ENCODE measurements at places on chromosomes 6 and 20. TPM values are rescaled to one million over a fixed set of nuclear protein-coding genes. Genes with fewer than 3 reads are reported as not detected.

Gene RTF2
- 89.2 TPM for total RNA-seq

Gene RING1
- 33.7 TPM for total RNA-seq

- H3K36me3 ChIP-seq, result no peaks in the 10 kb centered on the region
- H3K4me3 ChIP-seq, result no peak overlapping the region
- no peak overlapping the region for H3K27ac ChIP-seq
- H3K4me1 ChIP-seq, result no peaks in the 10 kb centered on the region
- no peak for DNase-seq
- no peaks in the 10 kb centered on the region for H3K27me3 ChIP-seq
These were observed 290.0 kb upstream of the JAG1 start for GRCh38 chr20:10963717-10964266.

- H3K27ac ChIP-seq, result no peak overlapping the region
- H3K4me3 ChIP-seq, result no peak overlapping the region
These were observed 3.8 kb upstream of the STX16 start for GRCh38 chr20:58647162-58647795.

DNA sequence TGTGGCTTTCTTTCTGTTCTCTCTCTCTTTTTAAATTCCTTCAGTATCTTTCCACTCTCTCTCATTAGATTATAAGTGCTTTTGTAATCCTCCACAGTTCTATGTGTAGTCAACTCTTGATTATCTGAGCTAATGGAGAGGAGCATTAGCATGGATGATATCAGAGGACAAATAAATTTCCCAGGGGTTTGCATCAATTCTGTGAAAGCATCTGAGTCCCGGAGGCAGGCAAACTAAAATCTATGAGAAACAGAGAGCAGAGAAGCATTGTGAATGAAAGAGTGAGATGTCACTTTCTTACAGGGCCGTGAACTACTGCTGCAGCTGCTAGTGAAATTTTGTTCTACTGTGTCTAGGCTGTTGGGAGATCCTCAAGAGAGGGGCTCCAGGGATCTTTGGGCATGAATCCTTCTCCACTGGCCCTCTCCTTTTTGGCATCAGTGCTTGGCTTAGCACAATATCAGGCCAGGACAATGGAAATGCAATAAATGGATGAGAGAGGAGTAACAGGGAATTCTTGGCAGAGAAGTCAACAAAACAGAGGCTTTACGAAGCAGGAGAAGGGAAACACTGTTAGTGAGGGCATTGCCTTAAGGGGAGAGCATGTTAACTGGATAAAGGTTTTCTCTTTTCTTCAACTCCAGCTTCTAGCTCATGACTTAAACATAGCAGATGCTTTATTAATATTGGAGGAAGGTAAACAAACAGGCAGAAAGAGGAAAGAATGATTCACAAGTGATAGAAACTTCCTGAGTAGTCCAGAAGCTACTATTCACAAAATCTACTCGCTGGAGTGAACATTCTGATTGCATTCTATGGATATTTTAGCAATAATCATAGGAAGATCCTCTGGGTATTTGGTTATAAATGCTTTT lies 847.0 kb upstream of the MAP3K7 start:
- no peaks in the 10 kb centered on the region for H3K27me3 ChIP-seq
- DNase-seq, result no peak
- H3K4me3 ChIP-seq, result no peak overlapping the region
- H3K4me1 ChIP-seq, result no peaks in the 10 kb centered on the region
- H3K36me3 ChIP-seq, result no peaks in the 10 kb centered on the region

DNA sequence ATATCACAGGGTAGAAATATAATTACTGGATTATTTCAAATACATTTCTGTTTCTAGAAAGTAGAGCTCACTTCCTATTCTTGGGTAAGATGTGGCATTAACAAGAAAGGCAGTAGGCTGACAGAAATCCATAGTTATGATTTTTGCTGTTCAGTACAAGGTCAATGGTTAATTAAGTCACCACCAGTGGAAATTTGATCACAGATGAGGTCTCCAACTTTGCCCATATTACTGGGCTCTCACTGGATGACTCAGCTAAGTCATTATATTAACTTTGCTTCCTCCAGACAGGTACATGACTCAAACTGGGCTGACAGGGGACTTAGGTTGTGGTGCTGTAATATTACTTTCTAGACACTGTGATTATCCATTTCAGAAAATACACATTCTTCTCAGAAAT lies 212.4 kb downstream of the GRIK2 start:
- DNase-seq, result no peak
- no peaks in the 10 kb centered on the region for H3K27me3 ChIP-seq
- no peak overlapping the region for H3K4me3 ChIP-seq
- no peaks in the 10 kb centered on the region for H3K4me1 ChIP-seq
- H3K36me3 ChIP-seq, result no peaks in the 10 kb centered on the region
- H3K27ac ChIP-seq, result no peak overlapping the region

Gene PDE10A
- 27.8 TPM for total RNA-seq

GRCh38 chr6:15555101-15556038 lies 107.5 kb downstream of the DTNBP1 start:
- H3K27ac ChIP-seq, result no peak overlapping the region
- DNase-seq, result no peak
- H3K36me3 ChIP-seq, result no peaks in the 10 kb centered on the region
- H3K27me3 ChIP-seq, result no peaks in the 10 kb centered on the region
- H3K4me3 ChIP-seq, result no peak overlapping the region

- no peak overlapping the region for H3K27ac ChIP-seq
- H3K27me3 ChIP-seq, result no peaks in the 10 kb centered on the region
- no peak overlapping the region for H3K4me3 ChIP-seq
- H3K4me1 ChIP-seq, result no peaks in the 10 kb centered on the region
These were observed 161.3 kb upstream of the PHACTR1 start for GRCh38 chr6:12555267-12555666.

DNA sequence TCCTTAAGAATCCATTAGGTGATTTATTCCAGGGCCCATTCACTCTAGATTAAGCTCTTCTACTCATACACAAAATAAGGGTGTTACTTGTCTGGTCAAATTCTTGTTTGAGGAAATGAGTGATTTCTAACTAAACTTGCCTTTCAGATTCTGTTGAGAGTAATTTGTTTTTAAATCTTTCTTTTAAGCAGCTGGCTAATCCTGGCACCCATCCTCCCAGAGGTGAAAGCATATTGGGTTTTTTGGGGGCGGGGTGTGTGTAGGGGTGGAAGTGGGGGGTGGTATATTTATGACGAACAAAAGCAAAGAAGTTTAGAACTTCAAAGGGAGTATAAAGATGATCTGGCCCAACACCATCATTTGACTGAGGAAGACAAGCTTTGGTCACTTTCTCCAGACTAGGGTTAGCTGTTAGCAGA lies 94.7 kb downstream of the RTN4IP1 start:
- H3K4me1 ChIP-seq, result no peaks in the 10 kb centered on the region
- no peak for DNase-seq
- no peak overlapping the region for H3K27ac ChIP-seq
- H3K36me3 ChIP-seq, result peaks cover 16% of the 10 kb centered on the region
- no peaks in the 10 kb centered on the region for H3K27me3 ChIP-seq

GRCh38 chr6:89378628-89379027 lies 26.1 kb upstream of the UBE2J1 start:
- H3K36me3 ChIP-seq, result no peaks in the 10 kb centered on the region
- DNase-seq, result no peak
- no peak overlapping the region for H3K4me3 ChIP-seq
- H3K4me1 ChIP-seq, result no peaks in the 10 kb centered on the region
- H3K27ac ChIP-seq, result no peak overlapping the region

GRCh38 chr20:9087531-9088217 lies 18.8 kb downstream of the PLCB4 start:
- no peaks in the 10 kb centered on the region for H3K36me3 ChIP-seq
- no peak overlapping the region for H3K27ac ChIP-seq
- H3K27me3 ChIP-seq, result no peaks in the 10 kb centered on the region
- H3K4me1 ChIP-seq, result no peaks in the 10 kb centered on the region
- H3K4me3 ChIP-seq, result no peak overlapping the region
- no peak for DNase-seq

DNA sequence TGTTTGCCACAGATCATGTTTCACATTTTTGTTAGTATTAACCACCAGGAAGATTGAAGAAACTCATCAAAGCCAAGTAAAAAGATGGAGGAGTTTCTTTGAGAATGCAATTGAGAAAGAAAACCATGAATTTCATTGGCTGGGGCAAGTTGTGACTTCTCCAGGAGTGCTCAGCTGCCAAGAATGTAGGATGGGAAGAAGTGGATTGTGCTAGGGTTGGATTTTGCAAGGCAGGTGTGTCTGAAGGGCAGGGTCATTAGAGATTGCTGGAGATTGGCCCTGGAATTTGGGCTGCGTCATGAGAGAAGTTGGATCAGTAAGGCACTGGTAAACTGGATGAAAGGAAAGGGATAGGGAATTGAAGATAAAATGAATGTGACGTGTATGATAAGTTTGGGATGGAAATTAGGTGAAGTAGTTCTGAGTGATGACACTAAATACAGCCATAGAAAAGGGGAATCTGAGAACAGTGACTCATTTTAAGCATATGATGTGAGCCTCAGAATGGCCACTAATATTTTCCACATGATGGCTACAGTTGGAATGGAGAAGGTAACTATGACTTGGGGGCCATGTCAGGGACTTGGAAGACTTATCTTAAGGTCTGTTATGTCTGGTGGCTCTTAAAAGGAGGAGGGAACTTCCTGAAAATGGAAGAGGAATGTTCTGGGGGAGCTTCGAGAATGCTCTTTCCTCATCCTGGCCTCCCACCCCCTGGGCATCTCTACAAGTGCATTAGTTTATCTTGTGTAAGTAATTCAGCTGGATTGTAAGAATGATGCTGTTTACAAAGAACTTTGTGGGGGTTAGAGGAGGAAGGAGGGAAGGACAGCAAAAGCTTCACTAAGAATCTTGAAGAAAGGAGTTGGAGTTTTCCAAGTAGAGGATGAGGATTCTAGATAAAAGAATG lies 27.8 kb upstream of the ERVFRD-1 start:
- H3K4me1 ChIP-seq, result peaks cover 3% of the 10 kb centered on the region
- H3K27me3 ChIP-seq, result no peaks in the 10 kb centered on the region
- DNase-seq, result no peak
- H3K4me3 ChIP-seq, result no peak overlapping the region
- no peak overlapping the region for H3K27ac ChIP-seq

DNA sequence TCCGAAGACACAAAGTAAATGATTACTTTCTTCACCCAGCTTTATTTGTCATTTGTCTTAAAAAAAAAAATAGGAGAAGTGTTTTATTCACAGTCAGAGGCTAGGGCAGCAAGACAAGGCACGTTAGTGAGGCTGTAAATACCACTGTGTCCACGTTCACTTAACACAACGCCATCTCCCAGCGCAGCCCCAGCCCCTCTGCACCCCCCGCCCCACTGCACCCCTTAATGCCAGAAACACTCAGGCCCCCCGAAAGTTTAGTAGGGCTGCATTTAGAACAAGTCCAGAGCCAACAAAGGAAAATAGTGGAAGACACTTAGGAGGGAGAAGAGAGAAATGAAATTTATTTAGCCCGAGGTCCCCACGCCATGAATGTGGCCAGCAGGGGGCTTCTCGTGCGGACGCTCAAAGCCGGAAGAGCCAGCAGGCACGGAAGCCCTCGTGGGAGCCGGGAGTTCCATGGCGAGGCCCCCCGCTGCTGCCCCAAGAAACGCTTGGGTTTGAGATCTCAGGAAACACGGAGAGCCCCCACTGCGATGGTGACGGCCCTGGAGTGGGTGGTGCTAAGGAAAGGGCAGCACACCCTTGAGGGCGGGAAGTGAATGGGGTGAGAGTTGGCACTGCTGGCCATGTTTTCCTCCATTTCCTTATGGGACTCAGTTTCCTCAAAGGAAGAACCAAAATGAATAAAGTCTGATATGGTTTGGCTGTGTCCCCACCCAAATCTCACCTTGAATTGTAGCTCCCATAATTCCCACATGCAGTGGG lies 50.2 kb downstream of the IYD start:
- no peaks in the 10 kb centered on the region for H3K36me3 ChIP-seq
- H3K27ac ChIP-seq, result 0 out of 2 replicates have a peak overlapping the region, but pooled peaks have one; percentile 44
- H3K4me1 ChIP-seq, result peaks cover 8% of the 10 kb centered on the region

GRCh38 chr20:33604084-33604990 lies 57.8 kb upstream of the C20orf144 start:
- 0 out of 2 replicates have a peak, but pooled peaks cover 3% of the 10 kb centered on the region for H3K36me3 ChIP-seq
- DNase-seq, result no peak
- H3K4me3 ChIP-seq, result no peak overlapping the region
- H3K27ac ChIP-seq, result no peak overlapping the region
- no peaks in the 10 kb centered on the region for H3K27me3 ChIP-seq
- no peaks in the 10 kb centered on the region for H3K4me1 ChIP-seq

Gene GPX5
- total RNA-seq, result not detected

GRCh38 chr6:155274106-155274505 lies 10.3 kb downstream of the CLDN20 start:
- no peak for DNase-seq
- peaks cover 11% of the 10 kb centered on the region for H3K36me3 ChIP-seq
- no peak overlapping the region for H3K27ac ChIP-seq
- no peaks in the 10 kb centered on the region for H3K4me1 ChIP-seq
- no peak overlapping the region for H3K4me3 ChIP-seq

Gene XKR7
- 6.2 TPM for total RNA-seq

Gene EEF1A2
- total RNA-seq, result 178 TPM

DNA sequence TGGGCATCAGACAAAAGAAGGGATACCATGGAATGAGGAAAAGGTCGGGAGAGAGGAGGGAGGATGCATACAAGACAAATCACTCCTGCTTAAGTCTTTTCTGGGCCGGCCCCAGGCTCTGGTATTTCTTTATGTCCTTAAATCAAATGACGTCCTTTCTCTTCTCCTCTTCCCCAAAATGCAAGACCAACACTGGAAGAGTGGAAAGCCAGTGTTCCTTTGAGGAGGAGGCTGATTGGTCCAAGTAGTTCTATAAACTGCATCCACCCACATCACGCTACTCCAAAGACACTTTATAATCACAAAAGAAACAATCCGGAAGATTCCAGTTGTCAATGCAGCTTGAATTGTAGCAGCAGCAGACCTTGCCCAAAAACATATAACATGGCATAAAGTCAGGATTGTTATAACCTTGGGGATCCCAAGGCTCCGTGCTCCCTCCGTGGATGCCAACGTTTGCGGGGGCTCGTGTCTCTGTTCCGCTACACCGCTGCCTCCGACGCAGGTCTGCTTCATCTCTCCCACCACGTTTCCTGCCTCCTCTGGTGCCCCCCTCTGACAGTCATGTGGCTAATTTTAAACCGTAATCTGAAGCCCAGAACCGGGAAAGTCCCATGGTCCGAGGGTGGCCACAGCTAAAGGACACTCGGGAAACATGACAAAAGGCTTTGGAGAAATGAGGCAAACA lies 47.1 kb downstream of the MCUR1 start:
- no peaks in the 10 kb centered on the region for H3K4me1 ChIP-seq
- no peak overlapping the region for H3K27ac ChIP-seq
- DNase-seq, result no peak
- H3K4me3 ChIP-seq, result no peak overlapping the region
- no peaks in the 10 kb centered on the region for H3K27me3 ChIP-seq
- H3K36me3 ChIP-seq, result no peaks in the 10 kb centered on the region

Gene KIF25
- 0.44 TPM for total RNA-seq

Gene ULBP3
- total RNA-seq, result 2.4 TPM

- no peak overlapping the region for H3K27ac ChIP-seq
- no peaks in the 10 kb centered on the region for H3K36me3 ChIP-seq
- DNase-seq, result no peak
- H3K27me3 ChIP-seq, result no peaks in the 10 kb centered on the region
These were observed 199.2 kb downstream of the ALDH8A1 start for GRCh38 chr6:134750669-134751068.

Gene CSTF1
- total RNA-seq, result 46.3 TPM

Gene ZNF341
- 7.7 TPM for total RNA-seq
